Stimulated activated CD4-positive, alpha-beta T cell treated with anti-CD3 and anti-CD28 coated beads, TNF-alpha, amount 100 ng/mL, for 1 hour (primary cell): ENCODE measurements at places on chromosomes 4 and X.
A peak's percentile ranks its signal among the peaks of the same experiment; 100 is the strongest.

DNA sequence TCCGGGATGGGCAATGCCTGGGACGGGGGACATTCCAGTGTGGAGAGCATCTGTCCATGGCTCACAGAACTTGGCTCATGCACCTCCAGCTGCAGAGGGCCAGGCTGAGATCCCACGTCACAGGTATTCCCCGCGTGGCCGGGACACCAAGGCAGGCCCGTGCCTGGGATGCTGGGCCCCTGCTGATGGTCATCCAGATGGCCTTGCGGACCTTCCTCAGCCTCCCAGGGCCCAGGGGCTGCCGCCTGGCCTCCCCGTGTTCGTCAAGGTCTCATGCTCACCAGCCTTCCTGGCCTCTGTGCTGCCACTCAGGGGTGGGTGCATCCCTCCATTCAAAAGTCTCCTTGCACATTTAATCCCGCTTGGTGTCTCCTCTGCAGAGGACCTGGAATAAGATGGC lies 40.9 kb upstream of the LRPAP1 start:
- DNase-seq = no peak

DNA sequence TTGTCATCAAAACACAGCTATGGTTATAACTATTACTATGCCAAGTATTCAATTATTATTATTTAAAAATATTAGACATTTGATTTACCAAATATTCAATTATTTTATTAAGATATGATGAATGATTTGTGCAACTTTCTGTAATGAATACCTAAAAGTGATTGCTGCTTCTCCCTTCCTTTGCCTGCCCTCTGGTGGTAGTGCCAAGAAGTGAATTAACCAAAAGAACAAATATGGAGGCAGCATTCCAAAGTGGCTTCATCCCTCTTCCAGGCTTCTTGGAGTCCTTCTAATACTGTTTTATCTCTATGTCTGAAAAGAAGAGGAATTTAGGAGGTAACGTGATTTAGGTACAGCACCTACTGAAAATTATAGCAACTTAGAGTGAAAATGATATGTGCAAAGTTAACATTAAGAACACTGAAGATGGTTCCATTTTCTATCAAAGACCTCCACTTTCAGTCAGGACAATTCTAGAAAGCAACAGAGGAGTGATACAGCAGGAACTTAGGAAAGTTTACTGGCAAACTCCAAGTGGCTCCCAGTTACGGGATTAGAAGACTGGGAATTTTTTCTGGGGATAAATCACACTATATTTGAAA lies 43.0 kb downstream of the ENPEP start:
- no peak for DNase-seq

- no peak for DNase-seq
Observed at GRCh38 chr4:169841776-169842175, 84.0 kb upstream of the HPF1 start.

DNA sequence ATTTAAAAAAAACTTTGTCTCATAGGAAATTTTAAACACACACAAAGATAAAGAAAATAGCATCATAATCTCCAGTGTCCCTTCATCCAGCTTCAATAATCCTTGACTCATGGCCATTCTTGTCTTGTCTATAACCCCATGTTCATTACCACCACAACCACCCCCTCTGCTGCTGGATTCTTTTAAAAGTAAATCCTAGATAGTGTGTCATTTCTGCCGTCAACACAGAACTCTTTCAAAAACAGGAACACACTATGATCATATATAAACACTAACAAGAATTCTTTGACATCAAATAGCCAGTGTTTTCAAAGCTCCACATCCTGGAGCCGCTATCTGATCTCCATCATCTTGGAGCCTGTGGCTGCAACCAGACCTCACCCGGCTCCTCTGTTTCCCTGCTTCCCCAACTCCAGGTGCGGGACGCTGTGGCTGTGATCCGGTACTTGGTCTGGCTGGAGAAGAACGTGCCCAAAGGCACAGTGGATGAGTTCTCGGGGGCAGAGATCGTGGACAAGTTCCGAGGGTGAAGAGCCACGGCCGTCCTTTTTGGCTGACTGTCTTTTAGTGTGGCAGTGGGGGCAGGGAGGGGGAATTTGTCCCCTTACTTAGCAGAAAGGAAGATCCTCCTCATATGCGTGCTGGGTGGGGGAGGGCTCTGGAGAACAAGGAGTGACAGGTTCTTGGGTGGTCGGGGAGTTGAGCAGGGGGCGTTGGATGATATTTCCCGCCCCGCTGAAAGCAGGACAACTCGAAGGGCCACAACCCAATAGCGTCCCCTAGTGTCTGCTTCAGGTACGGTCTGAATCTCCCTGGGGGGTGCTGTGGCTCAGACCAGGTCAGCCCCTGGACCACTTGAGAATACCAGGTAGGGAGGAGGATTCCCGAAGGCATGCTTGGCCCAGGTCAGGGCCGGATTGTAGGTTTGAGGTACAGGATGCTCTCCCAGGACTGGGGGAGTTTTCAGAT lies 15.6 kb downstream of the XPNPEP2 start:
- DNase-seq = no peak

GRCh38 chrX:11259437-11259836 lies 33.8 kb upstream of the AMELX start:
- no peak for DNase-seq

DNA sequence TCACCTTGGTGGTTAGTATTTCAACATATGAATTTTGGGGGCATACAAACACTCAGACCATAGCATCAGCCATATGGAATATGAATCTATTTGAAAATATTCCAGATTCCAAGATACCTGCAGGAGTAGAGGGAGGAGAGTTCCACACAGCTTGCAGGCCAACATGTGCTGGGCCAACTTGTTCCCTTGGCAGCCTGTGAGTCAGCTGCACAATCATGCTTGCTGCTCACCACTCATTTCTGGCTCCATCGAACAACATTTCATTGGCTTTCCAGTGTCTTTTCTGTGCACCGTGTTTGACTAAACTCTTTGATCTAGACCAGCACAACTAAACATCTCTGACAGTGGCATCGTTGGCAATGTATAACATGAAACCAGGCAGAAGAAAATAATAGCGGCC lies 282.5 kb upstream of the RASGEF1B start:
- no peak for DNase-seq

DNA sequence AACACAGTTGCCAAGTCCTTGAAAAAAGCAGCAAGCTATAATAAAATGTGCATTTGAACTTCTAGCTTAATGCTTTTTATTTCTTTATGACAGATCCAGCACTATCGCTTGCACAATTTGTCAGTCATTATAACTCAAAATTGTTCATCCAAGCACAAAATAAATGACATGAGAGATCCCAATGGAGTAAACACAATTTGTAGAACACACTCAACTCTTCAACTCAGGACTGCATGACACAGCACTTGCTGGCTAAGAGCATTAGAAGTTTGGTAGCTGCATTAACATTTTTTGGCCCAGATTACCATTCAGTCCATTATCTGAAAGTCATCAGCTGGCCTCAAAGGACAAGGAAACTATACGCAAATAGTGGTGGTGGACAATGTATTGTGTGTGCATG lies 530.1 kb downstream of the INPP4B start:
- DNase-seq = no peak

DNA sequence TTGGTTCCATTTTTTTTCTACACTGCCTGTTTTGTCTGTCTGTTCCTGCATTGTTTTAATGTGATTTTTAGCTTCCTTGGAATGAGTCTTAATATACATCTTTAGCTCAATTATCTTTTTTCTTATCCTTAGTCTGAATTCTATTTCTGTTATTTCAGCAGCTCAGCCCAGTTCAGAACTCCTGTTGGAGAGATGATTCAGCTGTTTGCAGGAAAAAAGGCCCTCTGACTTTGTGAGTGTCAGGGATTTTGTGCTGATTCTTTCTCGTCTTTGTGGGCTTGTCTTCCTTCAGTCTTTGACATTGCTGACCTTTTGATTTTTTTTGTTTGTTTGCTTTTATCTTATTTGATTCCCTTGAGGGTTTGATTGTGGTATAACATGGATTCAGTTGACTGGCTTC lies 343.2 kb upstream of the TRAM1L1 start:
- DNase-seq = no peak

GRCh38 chr4:845233-845835 lies 19.4 kb upstream of the CPLX1 start:
- no peak for DNase-seq

GRCh38 chrX:110992611-110993010 lies 103.4 kb upstream of the PAK3 start:
- no peak for DNase-seq

GRCh38 chrX:155612312-155613224 lies at the start of gene TMLHE:
Gene TMLHE (minus strand): TSS chrX:155612952. CDS start chrX:155545276, 67,676 bp downstream.
- peak; percentile 22 for DNase-seq

- DNase-seq = no peak
Observed at GRCh38 chrX:154696676-154697045, 43.3 kb upstream of the CTAG2 start.

GRCh38 chrX:69028006-69028760 lies 137.1 kb downstream of the PJA1 start:
- no peak for DNase-seq

DNA sequence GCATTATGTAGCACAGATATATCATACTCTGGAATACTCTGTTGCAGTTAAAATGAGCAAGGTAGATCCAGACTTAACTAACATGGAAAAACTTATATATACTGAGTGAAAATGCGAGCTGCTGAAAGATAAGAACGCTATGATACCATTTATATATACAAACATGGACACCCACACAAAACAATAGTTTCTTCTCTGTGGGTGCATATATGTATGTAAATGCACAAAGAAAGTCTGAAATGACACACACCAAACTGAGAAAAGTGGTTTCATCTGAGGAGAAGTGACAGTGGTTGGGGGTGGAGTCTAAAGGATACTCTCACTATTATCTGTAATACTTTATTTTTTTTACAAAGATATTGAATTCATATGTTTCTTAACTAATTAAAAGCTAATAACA lies 12.2 kb upstream of the FGF2 start:
- DNase-seq = no peak

GRCh38 chrX:103363046-103363445 lies 6.7 kb downstream of the TCEAL9 start:
- no peak for DNase-seq

DNA sequence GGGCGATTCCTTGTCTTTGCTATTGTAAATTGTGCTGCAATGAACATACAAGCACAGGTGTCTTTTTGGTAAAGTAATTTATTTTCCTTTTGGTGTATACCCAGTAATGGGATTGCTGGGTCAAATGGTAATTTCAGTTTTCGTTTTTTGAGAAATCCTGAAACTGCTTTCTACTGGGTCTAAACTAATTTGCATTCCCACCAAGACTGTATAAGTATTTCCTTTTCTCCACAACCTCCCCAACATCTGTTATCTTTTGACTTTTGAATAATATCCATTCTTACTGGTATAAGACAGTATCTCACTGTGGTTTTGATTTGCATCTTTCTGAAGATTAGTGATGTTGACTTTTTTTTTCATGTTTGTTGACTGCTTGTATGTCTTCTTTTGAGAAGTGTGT lies 2506.0 kb downstream of the PCDH7 start:
- no peak for DNase-seq

GRCh38 chr4:11132478-11132877 lies 296.2 kb downstream of the HS3ST1 start:
- no peak for DNase-seq

DNA sequence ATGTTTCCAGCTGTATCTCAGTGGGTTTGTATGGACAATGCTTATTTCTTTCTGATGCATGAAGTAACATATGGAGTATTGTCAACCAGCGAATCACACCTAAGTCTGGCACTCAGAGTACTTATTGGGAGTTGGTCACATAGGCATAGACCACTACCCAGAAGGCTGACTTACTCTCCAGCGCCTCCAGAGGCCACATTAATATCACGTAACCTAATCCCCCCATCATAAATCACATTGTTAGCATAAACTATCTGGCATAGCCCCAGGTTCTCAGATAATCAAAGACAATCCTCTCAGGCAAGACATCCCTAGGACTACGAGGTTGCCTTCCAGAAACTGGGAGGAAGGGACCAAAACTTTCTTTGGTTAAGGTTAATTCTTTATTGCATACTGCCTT lies 560.5 kb upstream of the PABPC4L start:
- no peak for DNase-seq

- no peak for DNase-seq
Observed at GRCh38 chr4:183072176-183072575, 26.9 kb upstream of the WWC2 start.

DNA sequence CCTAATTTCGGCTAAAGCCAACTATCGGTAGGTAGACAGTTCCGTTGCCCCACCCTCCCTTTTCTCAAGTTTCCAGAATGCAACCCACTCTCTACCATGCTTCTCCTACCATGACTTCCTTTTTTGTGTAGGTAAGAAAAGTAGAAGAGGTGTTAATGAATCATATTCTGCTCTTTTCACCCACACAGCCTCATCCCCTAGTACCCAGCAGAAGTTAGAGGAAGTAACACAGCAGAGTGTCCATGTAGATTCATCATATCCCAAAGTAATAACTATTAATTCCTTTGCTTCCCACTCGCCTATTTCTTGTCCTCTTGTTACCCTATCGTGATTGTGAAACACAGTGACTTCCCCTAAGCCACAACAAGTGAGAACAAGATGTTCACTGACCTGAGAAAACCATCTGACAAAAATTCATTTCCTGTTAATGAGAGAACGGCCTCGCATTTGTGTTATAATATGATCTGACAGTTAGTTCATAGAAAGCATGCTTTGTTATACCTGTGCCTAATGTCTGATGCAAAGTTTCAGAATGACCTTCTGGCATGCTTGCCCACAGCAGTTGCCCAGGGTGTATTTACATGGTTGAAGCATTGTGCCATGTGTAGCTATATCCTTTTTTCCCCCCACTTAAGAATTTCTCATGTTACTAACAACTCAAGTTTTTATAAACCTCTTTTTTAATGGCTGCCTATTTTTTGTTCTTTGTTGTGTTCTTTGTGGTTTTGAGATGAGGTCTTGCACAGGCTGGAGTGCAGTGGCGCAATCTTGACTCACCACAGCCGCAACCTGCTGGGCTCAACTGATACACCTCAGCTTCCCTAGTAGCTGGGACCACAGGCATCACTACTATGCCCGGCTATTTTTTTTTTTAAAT lies 185.6 kb downstream of the RAP1GDS1 start:
- DNase-seq = peak; percentile 14

DNA sequence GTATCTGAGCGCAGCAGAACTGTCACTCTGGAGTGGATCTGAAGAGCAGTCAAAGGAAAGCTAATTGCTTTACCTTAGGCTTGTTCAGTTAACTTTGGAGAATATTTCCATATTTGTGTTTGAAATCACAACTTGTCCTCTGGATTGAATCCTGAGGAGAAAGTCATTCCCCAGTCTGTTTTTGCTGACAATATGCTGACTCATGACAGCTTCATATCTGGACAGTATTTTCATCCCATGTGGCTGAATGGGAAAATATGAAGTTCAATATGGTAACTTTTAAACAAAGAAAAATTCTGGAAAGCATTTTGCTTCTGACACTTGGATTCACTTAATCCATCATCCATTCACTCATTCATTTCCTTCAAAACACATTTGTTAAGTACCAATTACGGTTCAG lies 46.3 kb upstream of the MAGEC3 start:
- no peak for DNase-seq

GRCh38 chr4:150656891-150657290 lies 74.9 kb downstream of the MAB21L2 start:
- no peak for DNase-seq

DNA sequence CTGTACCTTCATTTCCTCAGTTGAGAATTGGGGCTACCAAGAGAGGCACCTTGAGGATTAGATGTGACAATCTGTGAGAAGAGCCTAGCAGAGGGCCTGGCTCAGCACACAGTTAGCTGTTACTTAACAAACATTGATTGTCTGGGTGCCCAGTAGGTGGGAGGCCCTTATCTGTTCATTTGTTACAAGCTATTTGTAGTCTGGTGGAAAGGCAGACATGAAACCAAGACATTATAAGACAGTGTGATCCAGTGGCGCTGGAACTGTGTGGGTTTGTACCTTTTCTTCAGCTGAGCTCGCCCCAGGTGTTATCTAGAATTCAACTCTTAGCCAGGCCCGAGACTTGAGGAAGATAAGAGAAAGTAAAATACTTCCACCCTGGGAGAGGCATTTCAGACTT lies 16.9 kb downstream of the AKAP4 start:
- DNase-seq = no peak
